ENCODE measurements at places on chromosomes 7 and 10.

GRCh38 chr7:93146472-93147141 is 1.6 kb downstream of the SAMD9L start:
- no peak for DNase-seq

GRCh38 chr7:147033641-147034040 is 917.0 kb downstream of the CNTNAP2 start:
- DNase-seq: no peak

GRCh38 chr10:93417266-93417665 is 64.9 kb downstream of the MYOF start:
- no peak for DNase-seq

DNA sequence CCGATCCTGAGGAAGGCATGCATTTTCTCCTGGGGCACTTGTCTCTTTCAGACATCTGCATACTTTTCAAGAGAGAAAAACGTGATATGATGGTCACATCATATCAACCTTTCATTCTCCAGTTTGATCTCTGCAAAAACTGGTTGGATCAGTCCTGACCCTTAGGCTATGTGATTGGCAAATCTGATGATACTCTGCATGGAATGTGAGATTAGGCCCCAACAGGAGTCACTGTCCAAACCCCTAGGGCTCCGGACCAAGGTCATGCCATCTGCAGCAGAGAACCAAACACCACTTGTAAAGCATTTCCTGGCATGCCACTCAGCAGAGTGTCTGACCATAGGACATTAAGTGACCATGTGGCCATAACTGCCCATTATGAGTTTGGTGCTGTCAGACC is 8.6 kb downstream of the GCK start:
- no peak for DNase-seq

GRCh38 chr7:30884881-30885280 is 26.8 kb upstream of the AQP1 start:
- no peak for DNase-seq

DNA sequence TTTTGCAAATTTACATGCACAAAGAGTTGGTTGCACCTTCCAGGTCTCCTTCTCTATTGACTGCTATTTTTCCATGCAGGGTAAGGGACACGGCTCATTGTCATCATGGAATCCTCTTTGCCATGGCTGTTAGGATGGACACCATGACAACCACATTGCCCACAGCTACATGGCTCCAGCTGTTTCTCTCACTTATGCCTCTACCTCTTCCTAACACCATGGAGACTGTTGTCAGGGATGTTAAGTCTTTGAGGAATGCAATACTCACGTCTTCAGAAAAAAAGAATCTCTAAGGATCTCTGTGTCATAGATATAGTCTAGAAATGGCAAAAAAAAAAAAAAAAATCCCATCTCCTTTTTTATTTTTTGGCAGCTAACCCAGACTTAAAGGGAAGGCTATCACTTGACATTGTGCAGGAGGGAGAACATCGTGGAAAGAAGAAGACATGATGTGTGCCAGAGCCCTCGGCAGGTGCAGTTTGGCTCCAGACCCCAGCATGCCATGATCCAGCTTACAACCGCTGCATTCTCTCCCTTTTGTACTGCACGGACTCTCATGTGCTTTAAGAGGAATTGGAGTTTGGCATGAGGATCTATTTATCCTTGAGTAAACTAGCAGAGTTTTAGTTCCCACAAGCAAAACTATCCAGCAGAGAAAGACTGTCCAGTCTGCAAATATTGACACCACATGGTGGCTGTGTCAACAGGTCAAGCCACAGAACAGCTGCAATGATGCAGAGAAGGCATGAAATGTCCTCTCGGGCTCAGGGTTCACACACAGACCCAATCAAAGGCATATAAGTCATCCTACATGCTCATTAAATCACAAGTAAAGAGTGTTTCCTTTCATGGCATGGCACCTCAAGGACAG is 70.8 kb downstream of the FRMD4A start:
- DNase-seq: no peak
